Naive B cell (primary cell): ENCODE measurements at places on chromosomes 3 and 15. TPM values are rescaled to one million over a fixed set of nuclear protein-coding genes. Genes with fewer than 3 reads are reported as not detected.

Gene GHSR
- polyA plus RNA-seq = not detected

Gene WDR76
- 5.3 TPM for polyA plus RNA-seq

Gene ZCWPW2
- polyA plus RNA-seq = not detected

Gene GABRR3
- polyA plus RNA-seq = not detected

Gene PXYLP1
- polyA plus RNA-seq = 0.86 TPM
